Adrenal gland (tissue), 19 donors: ENCODE measurements at places on chromosomes 7 and 10. TPM values are rescaled to one million over a fixed set of nuclear protein-coding genes. Genes with fewer than 3 reads are reported as not detected.

PNLIPRP1 gene
- 0.24 TPM for polyA plus RNA-seq

SPDYE2B gene
- polyA plus RNA-seq, result not detected

CCL26 gene
- polyA plus RNA-seq, result 5.2 TPM

WASHC2C gene
- polyA plus RNA-seq, result 37.3 TPM

PKD2L1 gene
- polyA plus RNA-seq, result not detected

TAF3 gene
- 3.5 TPM for polyA plus RNA-seq

CLCN1 gene
- polyA plus RNA-seq, result 0.07 TPM

STEAP1B gene
- 0.24 TPM for polyA plus RNA-seq

MCU gene
- 22.2 TPM for polyA plus RNA-seq

TM9SF3 gene
- 24.0 TPM for polyA plus RNA-seq

CNOT4 gene
- polyA plus RNA-seq, result 8.7 TPM

ABCC2 gene
- polyA plus RNA-seq, result 1.4 TPM

ATOH7 gene
- polyA plus RNA-seq, result 0.48 TPM

UNCX gene
- polyA plus RNA-seq, result not detected

HOXA11 gene
- 3.0 TPM for polyA plus RNA-seq

KLF14 gene
- polyA plus RNA-seq, result 0.44 TPM

ODAD2 gene
- 2.1 TPM for polyA plus RNA-seq

DGKI gene
- 0.71 TPM for polyA plus RNA-seq

SRRM3 gene
- 43.3 TPM for polyA plus RNA-seq

LIPN gene
- polyA plus RNA-seq, result not detected
